ENCODE measurements at places on chromosomes 2 and 18.

DNA sequence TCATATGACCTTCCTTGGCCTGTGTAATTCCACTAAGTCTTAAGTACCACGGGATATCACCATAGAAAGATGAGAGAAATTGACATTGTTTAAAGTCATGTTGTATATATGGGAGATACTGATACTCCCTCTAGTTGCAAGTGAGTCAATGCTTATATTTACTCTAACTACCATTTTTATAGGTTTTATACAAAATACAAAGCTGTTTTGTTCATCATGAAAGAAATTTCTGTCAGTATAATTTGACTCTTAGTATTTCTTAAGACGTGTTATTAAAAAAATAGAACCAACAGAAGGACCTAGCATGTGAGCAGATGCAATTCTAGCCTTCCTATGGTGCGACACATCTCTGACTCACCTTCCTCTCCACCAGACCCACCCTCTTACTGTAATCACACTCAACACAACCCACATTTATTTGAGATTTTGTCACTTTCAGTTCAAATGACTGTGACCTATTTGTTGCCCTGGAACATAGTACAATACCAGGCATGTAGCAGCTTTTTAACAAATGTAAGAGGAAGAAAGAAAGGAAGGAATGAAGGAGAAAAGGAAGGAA lies 453.1 kb downstream of the CMPK2 start:
- DNase-seq: no peak

GRCh38 chr2:224682134-224682533 lies 34.0 kb downstream of the CCDC195 start:
- no peak for DNase-seq

DNA sequence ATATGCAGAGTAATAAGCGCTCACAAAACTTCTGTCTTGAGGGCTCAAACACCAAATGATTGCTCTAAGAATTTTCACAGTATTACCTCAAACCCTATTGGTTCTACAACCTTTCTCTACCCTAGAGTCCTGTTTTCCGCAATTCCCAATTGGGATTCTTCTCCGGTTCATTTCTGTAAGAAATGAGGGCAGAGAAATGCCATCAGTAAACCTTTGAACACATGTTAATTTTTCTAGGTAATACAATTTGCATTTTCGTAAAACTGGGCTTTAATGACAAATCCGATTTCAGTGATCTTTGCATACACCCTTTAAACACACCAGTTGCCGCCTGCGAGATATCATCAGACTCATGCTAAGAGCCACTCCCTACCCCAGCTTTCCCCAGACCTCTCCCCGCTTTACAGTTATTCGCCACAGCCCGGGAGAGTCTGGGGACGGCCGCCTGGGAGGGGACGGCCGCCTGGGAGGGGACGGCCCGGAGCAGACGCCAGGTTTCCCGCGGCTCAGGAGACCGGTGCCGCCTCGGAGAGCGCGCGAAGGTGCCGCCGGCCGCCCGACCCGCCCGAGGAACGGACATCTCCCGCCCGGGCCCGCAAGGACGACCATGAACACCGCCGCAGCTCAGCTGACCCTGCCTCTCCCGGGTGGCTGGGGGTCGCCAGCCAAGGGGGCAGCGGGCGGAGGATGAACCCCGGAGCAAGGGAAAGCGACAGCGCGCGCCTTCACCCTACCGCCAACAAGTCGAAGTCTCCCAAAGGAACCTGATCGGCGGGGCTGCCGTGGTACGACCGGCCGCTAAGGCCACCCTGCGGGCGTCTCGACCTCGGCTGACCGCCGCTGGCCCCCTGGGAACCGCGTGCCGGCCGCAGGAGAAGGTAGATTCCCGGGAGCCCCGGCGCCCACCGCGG lies 463 bp downstream of the SMC6 start:
- peak; percentile 36 for DNase-seq

GRCh38 chr2:128271597-128271910 lies 47.1 kb downstream of the HS6ST1 start:
- DNase-seq: no peak

DNA sequence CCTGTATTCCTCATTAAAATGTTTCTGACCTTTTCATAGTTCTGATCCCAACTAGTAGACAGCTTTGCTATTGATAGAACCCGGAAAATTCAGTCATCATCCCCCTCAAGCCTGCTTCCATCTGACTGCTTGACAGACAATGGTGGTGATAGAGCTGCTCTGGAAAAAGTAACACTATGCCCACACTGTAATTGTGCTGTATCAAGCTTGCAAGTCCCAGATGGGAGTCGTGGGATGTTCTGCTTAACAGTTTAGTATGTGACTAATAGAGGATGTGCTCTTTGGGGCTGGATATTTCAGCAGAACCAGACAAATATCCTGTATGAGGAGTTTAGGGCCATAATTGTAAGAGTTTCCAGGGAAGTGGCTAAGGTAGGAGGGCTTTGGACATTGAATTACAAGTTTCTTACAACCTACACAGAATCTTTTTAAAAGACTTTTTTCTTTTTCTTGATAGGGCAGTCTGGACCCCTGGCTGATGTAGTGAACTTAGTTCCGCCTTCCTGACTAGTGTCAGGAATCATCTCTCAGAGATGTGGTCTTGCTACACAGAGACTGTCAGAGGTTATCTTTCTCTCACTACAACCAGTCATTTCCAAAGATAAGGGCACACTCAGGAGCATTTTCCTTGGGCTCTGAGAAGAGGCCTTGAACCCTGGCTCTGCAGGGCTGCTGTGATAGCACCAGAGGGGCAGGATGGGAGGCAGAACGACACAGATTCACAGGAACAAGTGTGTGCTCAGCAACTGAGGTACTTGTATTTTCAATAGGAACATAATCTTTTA lies 158.0 kb upstream of the RBMS1 start:
- no peak for DNase-seq

- DNase-seq: no peak
These were observed 158.8 kb upstream of the WDSUB1 start for GRCh38 chr2:159445307-159445706.

GRCh38 chr18:39230086-39230803 lies 1664.6 kb upstream of the CELF4 start:
- no peak for DNase-seq

GRCh38 chr2:69955029-69955428 lies 6.4 kb downstream of the ASPRV1 start:
- no peak for DNase-seq

DNA sequence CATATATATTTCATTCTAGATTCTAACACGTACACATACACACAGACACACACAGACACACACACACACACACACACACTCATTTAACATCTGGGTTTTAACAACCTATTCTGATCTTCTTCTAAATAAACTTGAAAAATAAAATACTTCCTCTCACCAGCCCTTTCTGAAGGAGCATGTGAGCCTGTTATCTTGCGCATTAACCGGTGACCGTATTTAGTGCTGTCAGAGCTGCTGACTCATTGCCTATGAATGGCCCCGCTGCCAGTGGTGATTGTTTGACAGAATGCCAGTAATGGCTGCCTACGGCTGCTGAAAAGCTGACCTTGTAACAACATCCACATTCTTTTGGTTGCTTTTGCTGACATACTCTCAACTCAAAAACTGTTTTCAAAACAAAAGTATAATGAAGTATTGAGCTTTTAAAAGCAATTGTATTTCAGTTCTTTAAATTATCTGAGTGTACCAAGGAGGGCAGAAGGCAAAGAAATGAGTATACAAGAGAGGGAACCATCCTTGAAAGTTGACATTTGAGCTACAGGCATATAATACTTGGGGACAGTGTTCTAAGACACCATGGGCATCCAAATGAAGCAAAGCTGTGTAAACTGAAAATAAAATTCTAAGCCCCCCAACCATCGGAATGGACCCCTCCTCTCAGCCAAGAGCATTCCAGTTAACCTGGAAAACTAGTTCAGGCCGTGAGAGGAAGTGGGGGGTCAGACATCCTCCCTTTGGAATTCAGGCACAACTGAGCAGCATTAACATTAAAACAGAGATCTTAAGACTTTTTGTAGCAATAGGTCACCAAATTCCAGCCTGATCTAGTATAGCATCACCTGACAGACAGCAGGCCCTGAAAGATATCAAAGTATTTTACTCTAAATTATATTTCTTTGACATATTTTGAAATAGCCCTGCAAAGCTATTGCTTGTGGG lies 50.2 kb upstream of the DTNA start:
- no peak for DNase-seq

Measured in stimulated activated naive CD4-positive, alpha-beta T cell (primary cell).